Activated naive CD4-positive, alpha-beta T cell treated with anti-CD3 and anti-CD28 coated beads for 36 hours (primary cell): ENCODE measurements at places on chromosomes 4 and X. TPM values are rescaled to one million over a fixed set of nuclear protein-coding genes. Genes with fewer than 3 reads are reported as not detected.

GRCh38 chr4:73844806-73845205 lies 8.3 kb upstream of the PF4V1 start:
- H3K27me3 ChIP-seq, result peaks cover 13% of the 10 kb centered on the region
- no peak for DNase-seq
- H3K4me3 ChIP-seq, result no peak overlapping the region

- no peak overlapping the region for H3K27ac ChIP-seq
- no peaks in the 10 kb centered on the region for H3K4me1 ChIP-seq
- no peak for DNase-seq
- peaks cover 4% of the 10 kb centered on the region for H3K27me3 ChIP-seq
- H3K36me3 ChIP-seq, result no peaks in the 10 kb centered on the region
These were observed 41.6 kb upstream of the SLC25A4 start for GRCh38 chr4:185101354-185101890.

Gene SSX2B
- total RNA-seq, result not detected

Gene DCAF4L1
- 0.12 TPM for total RNA-seq

Gene VSIG1
- 1.6 TPM for total RNA-seq

DNA sequence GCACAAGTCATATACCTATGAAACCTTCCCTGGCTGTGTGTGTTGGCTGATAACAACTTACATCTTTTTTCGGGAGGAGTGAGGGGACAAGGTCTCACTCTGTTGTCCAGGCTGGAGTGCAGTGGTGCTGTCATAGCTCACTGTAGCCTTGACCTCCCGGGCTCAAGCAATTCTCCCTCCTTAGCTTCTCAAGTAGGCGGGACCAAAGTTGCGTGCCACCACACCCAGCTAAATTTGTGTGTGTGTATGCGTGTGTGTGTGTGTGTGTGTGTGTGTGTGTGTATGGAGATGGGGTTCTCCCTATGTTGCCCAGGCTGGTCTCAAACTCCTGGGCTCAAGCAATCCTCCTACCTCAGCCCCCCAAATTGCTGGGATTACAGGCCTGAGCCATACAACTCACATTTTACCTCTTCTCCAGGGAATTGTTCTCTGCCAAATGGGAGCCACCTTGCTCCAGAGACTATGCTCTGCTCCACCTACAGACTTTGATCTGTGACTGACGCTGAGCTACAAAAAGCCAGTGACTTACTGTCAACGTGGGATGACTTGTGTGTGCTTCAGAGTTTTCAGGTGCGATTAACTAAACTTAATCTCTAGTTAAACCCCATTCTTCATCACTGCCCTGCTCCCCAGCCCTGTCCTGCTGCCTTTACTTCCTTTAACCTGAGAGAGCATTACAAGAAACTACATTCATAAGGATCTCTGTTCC lies 2.0 kb upstream of the BEX4 start:
- no peaks in the 10 kb centered on the region for H3K36me3 ChIP-seq
- no peak for DNase-seq
- peaks cover 10% of the 10 kb centered on the region for H3K4me1 ChIP-seq
- H3K4me3 ChIP-seq, result no peak overlapping the region
- H3K27ac ChIP-seq, result no peak overlapping the region

Gene IL2
- total RNA-seq, result 147 TPM

DNA sequence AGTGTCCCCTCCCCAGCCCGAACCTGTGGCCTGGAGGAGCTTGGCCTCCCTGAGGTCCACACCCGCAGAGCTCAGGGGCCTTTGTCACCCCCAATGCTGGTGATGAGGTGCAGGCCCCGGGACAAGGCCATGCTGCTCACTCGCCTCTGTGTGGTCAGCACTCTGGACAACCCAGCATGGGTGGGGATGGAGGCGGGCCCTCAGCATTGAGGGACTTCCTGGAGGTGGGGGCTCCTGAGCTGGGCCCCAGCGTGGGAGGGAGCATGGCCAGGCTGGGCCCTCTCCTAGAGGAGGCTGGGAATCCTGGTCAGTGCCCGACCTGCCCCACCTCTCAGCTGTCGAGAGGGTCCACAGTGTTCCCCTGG lies 30.6 kb downstream of the TACC3 start:
- no peaks in the 10 kb centered on the region for H3K36me3 ChIP-seq
- peaks cover 6% of the 10 kb centered on the region for H3K4me1 ChIP-seq
- no peak overlapping the region for H3K27ac ChIP-seq
- no peak for DNase-seq
- no peak overlapping the region for H3K4me3 ChIP-seq
- no peaks in the 10 kb centered on the region for H3K27me3 ChIP-seq

GRCh38 chr4:55447831-55448230 lies 52.1 kb downstream of the TMEM165 start:
- peaks cover 34% of the 10 kb centered on the region for H3K36me3 ChIP-seq
- peaks cover 7% of the 10 kb centered on the region for H3K4me1 ChIP-seq
- DNase-seq, result no peak
- H3K4me3 ChIP-seq, result no peak overlapping the region
- no peak overlapping the region for H3K27ac ChIP-seq
- H3K27me3 ChIP-seq, result no peaks in the 10 kb centered on the region

Gene VEGFD
- total RNA-seq, result not detected

GRCh38 chr4:76758996-76759395 lies 138.9 kb downstream of the SOWAHB start:
- H3K36me3 ChIP-seq, result no peaks in the 10 kb centered on the region
- H3K4me1 ChIP-seq, result peaks cover 11% of the 10 kb centered on the region
- DNase-seq, result no peak
- peaks cover 6% of the 10 kb centered on the region for H3K27me3 ChIP-seq
- no peak overlapping the region for H3K27ac ChIP-seq

DNA sequence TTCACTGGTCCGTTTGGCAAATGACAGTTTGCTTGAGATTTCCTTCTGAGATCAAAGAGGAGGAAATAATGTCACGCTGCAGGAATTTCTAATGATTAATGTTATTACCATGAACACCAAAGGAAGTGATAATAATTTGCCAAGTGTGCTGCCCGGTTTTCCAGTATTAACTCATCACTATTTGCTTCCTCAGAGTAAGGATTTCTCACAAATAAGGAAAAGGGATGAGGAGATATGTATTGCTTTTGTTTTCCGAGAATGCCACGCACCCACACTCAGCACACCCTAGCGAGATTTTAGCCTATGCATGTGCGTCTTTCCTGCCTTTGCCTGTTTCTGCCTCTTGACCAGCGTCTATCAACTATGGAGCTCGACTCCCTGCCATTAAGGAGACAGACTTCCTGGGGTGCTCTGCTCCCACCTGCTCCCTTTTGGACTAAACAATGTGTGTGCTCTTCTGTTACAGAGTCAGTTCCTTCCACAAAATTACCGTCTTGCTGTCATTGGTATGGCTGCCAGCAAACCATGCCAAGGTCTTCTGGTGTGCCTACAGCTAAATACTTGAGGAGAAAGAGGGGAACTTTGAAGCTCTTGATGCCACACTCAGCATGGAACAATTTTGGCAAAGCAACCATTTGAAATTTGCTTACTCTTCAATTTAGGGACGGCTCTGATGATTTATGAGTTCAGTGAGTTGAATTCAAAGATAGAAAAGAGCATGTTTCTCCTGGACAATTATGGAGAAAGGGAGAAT lies 393.1 kb upstream of the ZFP42 start:
- no peak for DNase-seq
- H3K4me3 ChIP-seq, result no peak overlapping the region
- H3K27me3 ChIP-seq, result peaks cover 4% of the 10 kb centered on the region
- no peaks in the 10 kb centered on the region for H3K4me1 ChIP-seq
- H3K27ac ChIP-seq, result no peak overlapping the region

GRCh38 chr4:129145222-129145730 lies 49.3 kb downstream of the C4orf33 start:
- no peaks in the 10 kb centered on the region for H3K27me3 ChIP-seq
- H3K4me1 ChIP-seq, result no peaks in the 10 kb centered on the region
- H3K4me3 ChIP-seq, result no peak overlapping the region
- no peaks in the 10 kb centered on the region for H3K36me3 ChIP-seq

DNA sequence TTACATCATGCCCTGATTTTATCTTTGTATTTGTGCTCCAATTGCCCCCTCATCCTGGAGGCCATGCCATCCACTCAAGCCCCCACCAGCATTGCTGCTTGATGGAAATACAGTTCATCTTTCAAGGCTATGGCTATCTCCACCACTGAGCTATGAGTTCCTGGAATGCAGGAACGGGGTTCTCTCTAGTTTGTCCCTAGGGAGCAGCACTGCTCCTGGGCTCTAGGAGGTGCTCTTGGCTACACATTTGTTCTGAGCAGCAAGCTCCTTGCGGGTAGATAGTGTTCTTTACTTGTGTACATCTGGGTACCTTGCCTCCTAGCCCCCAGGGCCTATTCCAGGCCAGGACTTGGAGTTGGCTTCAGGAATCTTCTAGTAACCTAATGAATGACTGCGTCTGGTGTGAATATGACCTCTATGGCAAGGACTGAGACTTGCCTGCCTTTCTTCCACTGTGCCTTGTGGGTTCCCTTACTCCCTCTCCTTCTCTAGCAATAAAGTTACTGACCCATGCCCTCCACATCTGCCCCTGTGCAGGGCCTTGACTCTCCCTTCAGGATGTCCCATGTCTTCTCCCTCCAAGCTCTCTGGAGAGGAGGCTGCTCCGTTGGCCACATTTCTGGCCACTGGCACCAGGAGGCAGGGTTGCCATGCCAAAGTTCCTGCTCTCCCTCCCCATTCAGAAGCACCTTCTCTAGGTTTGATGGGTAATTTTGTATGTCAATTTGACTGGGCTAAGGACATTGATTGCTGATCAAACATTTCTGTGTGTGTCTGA lies 7.6 kb downstream of the CITED1 start:
- H3K4me1 ChIP-seq, result no peaks in the 10 kb centered on the region
- no peak overlapping the region for H3K27ac ChIP-seq
- peaks cover 29% of the 10 kb centered on the region for H3K27me3 ChIP-seq
- no peak overlapping the region for H3K4me3 ChIP-seq

GRCh38 chr4:4677556-4678522 lies 136.0 kb upstream of the STX18 start:
- DNase-seq, result no peak
- H3K27me3 ChIP-seq, result no peaks in the 10 kb centered on the region
- H3K4me1 ChIP-seq, result no peaks in the 10 kb centered on the region
- H3K4me3 ChIP-seq, result no peak overlapping the region

Gene RGN
- total RNA-seq, result not detected

DNA sequence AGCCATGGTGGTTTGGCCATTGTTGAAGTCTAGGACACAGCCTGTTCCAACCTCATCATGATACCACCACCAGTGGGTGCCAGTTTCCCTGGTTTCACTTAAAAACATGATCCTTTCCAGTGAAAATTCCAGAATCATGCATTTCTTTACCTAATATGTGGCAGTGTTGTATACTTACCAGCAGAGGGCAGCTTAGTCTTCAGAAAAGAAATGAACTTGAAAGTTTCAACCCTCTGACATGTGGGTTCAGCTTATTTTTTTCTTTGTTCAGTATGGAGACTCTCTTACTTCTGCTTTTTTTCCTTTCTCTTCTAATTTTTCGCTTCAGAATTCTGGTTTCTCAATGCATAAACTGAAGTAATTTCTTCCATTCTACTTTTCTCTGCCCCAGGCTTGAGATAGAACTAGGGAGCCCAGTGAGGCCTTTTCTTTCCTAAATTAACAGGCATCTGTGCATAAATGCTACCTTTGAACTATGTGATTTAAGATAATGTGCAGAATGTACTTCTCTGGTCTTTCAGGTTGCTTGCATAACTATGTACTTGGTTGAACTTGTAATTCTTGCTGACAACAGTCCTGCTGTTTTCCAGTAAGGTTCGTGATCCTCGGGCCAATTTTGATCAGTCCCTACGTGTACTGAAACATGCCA lies 10.7 kb downstream of the LIAS start:
- DNase-seq, result peak; percentile 24
- no peak overlapping the region for H3K4me3 ChIP-seq
- peaks cover 32% of the 10 kb centered on the region for H3K36me3 ChIP-seq
- H3K27ac ChIP-seq, result peak overlapping the region; percentile 37
- H3K4me1 ChIP-seq, result peaks cover 12% of the 10 kb centered on the region
- no peaks in the 10 kb centered on the region for H3K27me3 ChIP-seq

- no peak overlapping the region for H3K4me3 ChIP-seq
- H3K27me3 ChIP-seq, result no peaks in the 10 kb centered on the region
- no peaks in the 10 kb centered on the region for H3K36me3 ChIP-seq
- no peak overlapping the region for H3K27ac ChIP-seq
These were observed 597.2 kb upstream of the GRIA3 start for GRCh38 chrX:122586831-122587230.

- no peak overlapping the region for H3K27ac ChIP-seq
- H3K36me3 ChIP-seq, result no peaks in the 10 kb centered on the region
- no peak overlapping the region for H3K4me3 ChIP-seq
These were observed 144.8 kb downstream of the NWD2 start for GRCh38 chr4:37389366-37389765.

- no peak overlapping the region for H3K27ac ChIP-seq
- H3K36me3 ChIP-seq, result no peaks in the 10 kb centered on the region
- no peaks in the 10 kb centered on the region for H3K27me3 ChIP-seq
These were observed 127.9 kb upstream of the DMD start for GRCh38 chrX:33339219-33339618.

DNA sequence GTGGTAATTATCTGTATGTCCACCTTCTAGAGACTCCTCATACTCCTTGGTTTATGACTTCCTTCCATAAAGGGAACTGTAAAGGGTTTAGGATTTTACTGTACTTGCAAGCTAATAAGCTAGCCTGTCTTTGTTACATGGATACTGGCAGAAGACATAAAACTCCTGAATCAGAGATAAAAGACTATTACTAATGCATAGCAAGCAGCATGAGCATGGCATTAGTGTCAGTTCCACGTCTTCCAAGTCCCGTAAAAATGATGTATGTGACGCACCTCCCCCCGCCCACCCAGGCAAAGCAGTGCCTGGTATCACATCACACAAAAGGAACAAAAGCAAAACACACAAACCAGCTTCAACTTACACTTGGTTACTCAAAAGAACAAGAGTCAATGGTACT lies 71.0 kb downstream of the SLC10A6 start:
- DNase-seq, result no peak
- H3K4me3 ChIP-seq, result no peak overlapping the region
- H3K27me3 ChIP-seq, result peaks cover 9% of the 10 kb centered on the region
- H3K27ac ChIP-seq, result no peak overlapping the region
- H3K36me3 ChIP-seq, result no peaks in the 10 kb centered on the region

- H3K27me3 ChIP-seq, result no peaks in the 10 kb centered on the region
- DNase-seq, result no peak
- H3K36me3 ChIP-seq, result peaks cover 1% of the 10 kb centered on the region
- H3K27ac ChIP-seq, result no peak overlapping the region
- no peak overlapping the region for H3K4me3 ChIP-seq
These were observed 277.3 kb upstream of the KLF3 start for GRCh38 chr4:38386654-38387188.

DNA sequence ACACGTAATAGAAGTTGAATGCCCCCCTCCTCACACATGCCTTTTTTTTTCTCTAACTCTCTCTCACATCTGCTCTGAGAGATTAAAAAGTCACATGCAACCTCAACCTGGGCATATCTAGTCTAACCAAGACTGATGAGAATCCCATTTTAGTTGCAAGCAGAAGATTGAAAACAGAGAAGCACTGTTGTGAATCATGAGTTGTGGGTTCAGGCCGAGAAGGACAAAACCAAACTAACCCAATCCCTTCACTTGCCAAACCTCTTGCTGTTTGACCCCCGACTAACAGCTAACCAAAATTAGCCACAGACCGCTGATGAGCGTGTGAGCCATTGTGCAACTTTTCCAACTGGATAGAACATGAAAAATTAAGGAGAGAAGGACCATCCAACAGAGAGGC lies 31.8 kb downstream of the CXCL1 start:
- DNase-seq, result no peak
- H3K27me3 ChIP-seq, result no peaks in the 10 kb centered on the region
- H3K27ac ChIP-seq, result no peak overlapping the region
- H3K4me3 ChIP-seq, result no peak overlapping the region
